ENCODE measurements at places on chromosomes 2 and 18.

DNA sequence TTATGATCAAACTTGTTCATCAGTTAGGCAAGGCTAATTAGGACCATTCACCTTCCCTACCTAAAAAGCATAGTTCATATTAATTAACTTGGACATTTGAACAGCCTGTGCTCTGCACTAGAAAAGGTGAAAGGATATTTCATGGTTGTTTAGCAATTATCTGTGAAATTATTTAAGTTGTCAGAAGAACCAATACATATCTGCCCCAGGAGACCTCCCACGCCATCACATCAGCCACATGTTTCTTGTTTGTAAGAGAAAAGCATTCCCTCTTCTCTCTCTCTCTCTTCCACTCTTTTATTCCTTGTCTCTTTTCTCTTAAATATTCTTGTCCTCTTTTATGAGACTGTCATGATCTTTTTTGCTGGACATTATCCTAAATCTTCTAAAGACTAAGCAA, 282.0 kb upstream of the RND3 start:
- no peak for DNase-seq

DNA sequence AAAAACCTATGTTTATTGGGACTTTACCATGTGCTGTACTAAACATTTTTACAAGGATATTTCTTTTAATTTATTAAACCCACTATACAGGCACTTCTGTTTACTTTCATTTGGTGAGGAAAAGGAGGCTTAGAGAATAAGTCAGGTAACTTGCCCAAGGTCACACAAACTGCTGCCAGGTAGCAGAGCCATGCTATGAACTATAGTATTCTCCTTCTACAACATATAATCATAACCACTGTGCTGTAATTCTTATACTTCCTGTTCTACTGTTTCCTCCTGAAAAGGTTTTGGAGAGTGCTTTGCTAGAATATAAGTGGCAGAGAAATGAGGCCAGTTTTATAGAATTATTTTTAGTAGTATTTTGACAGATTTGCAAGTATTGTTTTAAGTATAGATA, 29.5 kb downstream of the SLC39A10 start:
- no peak for DNase-seq

GRCh38 chr2:146978577-146979555, 866.0 kb upstream of the ACVR2A start:
- no peak for DNase-seq

- DNase-seq: no peak
Observed at GRCh38 chr2:20425884-20426283, 21.0 kb upstream of the RHOB start.

GRCh38 chr2:50225021-50225928, 806.7 kb downstream of the NRXN1 start:
- no peak for DNase-seq

DNA sequence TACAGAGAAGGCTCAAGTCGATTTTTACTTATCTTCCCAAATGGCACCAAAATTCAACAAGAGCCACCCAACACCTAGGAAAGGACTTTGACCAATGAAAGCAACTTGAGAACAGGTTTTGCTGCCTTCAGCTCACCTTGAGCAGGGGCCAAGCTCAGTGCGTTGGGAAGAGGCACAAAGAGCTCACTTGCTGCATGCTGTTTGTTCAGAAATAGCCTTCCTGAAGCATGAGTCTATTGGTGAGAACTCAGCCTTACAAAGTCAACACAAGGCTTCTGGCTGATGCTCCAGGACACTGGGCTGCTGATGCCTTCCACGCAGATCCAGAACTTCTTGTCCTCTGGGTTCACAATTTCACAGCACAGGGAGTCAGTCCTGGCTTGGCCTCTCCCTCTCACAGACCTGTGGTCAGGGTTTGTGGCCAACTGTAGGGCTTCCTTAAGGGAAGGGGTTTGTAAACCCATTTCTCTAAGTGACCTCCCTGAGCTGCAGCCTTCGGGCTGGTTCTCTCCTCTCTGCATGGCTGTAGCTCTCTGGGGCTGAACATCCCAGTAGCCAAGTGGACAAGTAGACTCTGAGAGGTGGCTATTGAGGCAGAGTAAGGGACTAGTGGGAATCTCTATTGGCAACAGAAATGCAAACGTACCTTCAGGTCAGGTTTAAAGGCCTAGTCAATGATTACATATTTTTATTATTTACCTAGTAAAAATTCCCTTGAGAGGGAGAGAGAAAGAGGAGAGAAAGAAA, 124.7 kb upstream of the GATA6 start:
- DNase-seq: no peak

DNA sequence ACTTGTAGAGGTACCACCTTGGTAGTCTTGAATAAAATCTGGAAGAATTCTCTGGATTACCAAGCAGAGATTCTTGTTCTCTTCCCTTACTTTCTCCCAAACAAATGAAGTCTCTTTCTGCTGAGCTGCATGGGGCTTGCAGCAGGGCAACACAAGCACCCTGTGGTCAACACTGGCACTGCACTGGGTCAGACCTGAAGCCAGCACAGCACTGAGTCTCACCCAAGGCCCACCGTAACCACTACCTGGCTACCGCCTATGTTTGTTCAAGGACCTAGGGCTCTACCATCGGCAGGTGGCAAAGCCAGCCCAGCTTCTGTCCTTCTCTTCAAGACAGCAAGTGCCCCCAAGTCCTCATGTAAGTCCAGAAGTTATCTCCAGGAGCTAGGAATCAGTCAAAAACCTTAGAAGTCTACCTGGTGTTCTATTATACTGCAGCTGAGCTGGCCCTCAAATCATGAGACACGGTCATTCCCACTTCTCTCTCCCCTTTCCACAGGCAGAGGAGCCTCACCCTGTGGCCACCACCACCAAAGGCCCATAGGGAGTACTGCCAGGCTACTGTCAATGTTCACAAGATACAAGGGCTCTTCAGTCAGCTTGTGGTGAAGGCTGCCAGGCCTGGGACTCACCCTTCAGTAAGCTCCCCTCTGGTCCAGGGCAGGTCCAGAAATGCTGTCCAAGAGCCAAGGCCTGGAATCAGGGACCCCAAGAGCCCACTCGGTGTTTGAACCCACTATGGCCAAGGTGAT, 18.4 kb downstream of the VPS54 start:
- DNase-seq: no peak

GRCh38 chr18:10476338-10476791, 21.9 kb downstream of the APCDD1 start:
- DNase-seq: peak; percentile 59

DNA sequence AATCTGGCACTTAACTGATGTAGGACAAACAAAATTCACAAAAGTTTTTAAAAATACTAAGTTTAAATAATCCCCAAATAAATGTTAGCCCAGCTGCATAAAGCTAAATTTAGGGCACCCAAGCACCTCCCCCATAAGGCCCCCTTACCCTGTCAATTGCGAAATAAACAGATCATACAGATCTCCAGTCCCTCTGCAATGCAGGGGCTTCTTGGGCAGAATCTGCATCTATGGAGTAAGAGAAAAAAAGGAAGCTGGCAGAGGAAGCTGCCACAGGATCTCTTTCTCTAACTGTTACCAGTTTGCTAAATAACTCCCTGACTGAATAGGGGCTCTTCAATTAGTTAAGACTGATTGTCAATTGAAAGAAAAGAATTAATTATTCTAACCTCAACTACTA, 117.7 kb downstream of the MEMO1 start:
- DNase-seq: no peak
